SJCRH30 (cell line): ENCODE measurements at places on chromosomes 7 and 10.

- no peak for DNase-seq
Observed at GRCh38 chr7:22386865-22387264, 29.9 kb upstream of the RAPGEF5 start.

DNA sequence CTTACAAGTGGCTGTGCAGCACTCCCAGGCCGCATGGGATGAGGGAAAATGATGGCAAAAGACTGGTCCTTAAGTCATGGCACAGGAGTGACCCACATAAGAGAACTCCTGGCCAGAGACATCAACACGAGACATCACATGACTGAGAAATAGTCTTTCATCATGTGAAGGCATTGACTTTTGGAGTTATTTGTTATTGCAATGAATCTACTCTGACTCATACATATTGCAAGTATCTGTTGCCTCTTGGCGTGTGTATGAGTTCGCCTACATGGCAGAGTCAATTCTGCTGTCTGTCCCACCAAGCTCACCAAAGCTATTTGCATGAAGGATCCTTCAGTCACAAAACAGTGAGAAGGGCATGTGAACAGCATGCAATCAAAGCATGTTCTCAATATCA is 59.7 kb upstream of the HABP2 start:
- DNase-seq: no peak

DNA sequence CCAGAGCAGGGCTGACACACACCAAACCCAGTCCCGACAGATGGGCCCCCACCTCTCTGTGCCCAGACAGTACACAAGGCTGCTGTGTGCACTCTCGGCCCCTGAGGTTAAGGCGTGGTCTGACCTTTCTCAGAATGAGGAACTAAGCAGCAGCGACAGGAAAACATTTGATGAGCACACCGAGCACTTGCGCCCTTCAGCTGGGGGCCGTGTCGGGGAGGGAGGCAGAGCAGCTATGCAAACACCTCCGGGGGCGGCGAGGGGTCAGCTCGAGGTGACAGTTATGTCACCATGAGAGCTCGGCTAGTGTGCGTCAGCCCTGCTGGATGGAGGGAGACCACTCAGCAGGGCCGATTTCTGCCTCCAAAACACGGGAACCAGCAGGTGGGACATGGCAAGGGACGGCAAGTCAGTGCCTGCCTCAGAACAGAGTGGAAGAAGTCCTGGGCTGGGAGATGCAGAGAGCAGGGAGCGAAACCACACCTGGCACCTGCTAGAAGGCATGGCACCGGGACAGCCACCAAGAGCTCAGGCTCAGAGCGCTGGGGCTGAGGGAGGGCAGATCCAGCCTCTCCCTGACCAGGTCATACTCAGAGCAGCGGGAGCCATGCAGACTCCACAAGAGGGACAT is 57.4 kb downstream of the CHST15 start:
- DNase-seq: no peak

GRCh38 chr10:98299341-98299740 is 31.3 kb upstream of the LOXL4 start:
- no peak for DNase-seq

DNA sequence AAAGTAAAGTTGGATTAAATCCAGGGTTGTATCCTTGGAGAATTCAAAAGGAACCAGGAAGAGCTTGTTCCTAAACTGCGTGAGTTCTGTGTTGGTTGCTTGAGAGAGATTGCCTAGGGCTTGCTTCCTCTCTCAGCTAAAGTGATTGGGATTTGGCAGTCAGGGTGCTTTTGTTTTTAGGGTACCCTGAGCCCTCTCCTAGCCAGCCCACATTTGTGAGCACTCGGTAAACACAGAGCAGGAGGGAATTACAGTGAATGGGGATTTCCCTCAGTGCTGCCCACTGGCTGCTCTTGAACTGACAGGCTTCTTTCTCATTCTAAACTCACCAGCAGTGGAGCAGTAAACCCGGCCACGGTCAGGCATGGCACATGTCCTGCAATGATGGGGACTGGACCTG is 146.9 kb downstream of the TPST1 start:
- DNase-seq: no peak

GRCh38 chr7:101235522-101235921 is 2.1 kb downstream of the CLDN15 start:
- no peak for DNase-seq

DNA sequence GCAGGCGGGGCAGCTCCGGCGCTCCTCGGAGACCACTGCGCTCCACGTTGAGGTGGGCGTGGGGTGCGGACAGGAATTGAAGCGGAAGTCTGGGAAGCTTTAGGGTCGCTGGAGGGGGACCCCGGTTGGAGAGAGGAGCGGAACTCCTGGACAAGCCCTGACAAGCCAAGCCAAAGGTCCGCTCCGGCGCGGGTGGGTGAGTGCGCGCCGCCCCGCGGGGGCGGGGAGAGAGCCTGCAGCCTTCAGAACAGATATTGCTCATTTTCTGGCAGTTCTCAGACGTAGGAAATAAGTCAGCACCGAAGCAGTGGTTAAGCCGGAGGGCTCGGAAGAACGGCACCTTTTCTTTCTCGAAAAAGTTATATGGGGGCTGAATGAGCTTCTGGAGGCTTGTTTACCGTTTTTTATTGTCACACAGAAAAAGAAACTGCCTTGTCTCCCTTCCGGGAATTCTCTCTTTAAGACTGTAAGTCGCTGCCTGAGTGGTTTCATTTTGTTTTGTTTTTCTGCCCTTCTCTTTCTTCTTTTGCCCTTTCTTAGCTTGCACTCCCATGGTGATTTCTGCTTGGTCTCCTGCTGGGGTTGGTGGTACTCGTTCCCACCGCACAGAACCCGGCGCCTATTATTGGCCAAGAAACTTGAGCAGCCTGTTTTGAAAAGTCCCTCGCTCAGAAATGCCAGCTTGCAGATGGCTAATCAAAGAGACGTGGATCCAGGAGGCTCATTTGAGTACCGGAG is 732 bp downstream of the FAS start:
- peak; percentile 48 for DNase-seq

DNA sequence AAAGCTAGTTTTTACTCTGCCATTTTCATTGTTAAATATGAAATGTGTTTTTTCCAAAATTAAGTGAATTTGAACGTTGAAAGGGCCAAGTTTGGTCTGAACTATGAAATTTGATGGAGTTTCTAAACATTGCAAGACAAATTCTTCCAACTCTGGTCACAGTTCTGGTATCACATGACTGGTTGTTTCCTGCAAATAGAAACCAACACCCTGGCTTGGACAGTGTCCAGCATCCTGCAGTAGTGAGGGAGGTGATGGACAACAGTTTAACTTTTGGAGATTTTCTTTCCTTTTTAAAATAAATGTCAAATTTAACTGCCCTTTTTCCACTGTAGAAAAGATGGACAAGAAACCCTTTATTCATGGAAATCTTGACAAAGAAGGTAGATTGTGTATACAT is 54.8 kb upstream of the AGBL3 start:
- DNase-seq: no peak

GRCh38 chr7:30231271-30231670 is 53.1 kb upstream of the ZNRF2 start:
- DNase-seq: no peak

- DNase-seq: no peak
Observed at GRCh38 chr10:397321-398068, 262.2 kb downstream of the ZMYND11 start.

GRCh38 chr7:16025696-16026095 is 339.2 kb upstream of the MEOX2 start:
- DNase-seq: no peak

GRCh38 chr10:52252307-52252706 is 61.8 kb upstream of the DKK1 start:
- no peak for DNase-seq
